Stimulated activated CD4-positive, alpha-beta T cell treated with anti-CD3 and anti-CD28 coated beads, TNF-alpha, amount 100 ng/mL, for 24 hours (primary cell): ENCODE measurements at places on chromosomes 5 and 9.
A peak's percentile ranks its signal among the peaks of the same experiment; 100 is the strongest.

DNA sequence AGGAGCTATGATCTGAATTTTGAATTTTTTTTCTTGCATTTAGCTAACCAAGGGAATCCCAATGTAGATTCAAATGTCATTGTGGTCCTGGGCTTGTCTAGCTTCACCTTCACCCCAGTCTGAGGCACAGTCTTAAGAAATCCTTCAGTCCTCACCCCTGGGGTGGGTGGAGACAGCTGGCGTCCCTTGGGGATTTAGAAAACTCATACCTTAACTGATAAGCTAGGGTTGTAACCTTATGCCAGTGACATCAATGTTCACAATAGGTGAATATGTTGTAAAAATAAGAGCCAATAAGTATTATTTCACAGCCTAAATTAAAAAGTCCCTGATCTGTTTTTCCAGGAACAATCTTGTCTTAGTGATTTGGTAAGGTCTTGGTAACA lies 4.6 kb downstream of the ISOC1 start:
- DNase-seq, result no peak

DNA sequence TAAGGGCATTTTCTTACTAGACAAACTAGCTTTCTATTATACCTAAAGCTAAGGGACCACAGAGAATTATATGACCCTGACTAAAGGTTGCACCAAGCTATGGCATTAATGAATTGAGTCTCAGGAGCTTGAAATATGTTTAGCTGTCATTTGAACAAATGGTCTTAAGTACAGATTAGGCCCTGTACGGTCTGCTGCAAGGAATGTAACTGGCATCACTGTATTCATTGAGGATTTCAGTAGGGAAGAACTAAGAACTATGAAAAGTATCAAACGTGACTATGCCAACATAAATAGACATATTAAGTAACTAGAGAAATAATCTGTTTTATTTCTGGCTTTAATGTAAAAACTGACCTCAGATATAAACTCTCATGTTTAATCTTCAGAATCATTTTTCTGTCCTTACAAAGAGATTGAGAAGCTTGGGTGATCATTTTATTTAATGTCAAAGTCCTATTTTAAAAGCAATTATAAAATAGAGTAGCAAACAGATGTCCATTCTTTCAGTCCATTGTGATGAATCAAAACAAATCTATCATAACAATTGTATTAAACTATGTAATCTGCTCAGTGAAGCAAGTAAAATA lies 845.9 kb downstream of the MAT2B start:
- DNase-seq, result no peak

DNA sequence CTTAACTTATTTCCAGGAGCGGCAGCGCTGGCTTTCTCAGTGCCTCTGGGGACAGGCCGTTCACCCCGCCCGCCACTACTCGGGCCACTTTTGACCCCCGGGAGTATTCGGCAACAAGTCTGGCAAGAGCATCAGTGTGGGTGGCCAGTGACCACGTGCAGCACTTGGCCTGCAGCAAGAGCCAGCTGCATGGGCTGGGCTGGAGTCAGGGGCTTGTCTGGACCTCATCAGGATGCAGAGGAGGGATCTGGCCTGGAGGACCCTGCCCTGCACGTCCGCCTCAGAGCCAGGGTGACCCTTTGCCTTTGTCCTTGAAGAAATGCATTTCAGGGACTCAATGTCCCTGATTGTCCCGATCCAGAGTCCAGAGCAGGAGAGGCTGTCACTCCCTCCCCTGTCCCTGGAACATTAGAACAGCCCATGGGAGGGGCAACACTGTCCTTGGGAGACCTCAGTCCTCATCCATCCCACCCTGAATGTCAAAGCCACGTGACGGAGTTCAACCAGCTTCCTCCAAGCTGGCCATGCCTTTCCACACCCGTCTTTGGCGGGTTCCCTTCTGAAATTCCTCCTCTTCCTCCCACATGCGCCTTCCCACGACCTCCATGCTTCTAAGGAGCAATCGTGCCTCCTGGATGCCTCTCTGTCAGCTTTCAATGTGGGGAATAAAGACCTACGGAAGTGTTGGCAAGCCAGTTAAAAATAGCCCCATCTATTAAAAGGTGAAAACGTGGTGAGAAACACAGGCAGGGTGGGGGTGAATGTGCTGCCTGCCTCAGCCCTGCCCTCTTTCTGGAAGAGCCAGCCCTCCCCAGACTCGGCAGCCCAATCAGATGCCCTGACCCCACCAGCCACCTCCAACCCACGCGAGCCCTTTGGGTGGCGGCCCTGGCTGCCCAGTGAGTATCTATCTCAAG lies 99.0 kb downstream of the OLFM1 start:
- DNase-seq, result no peak

- DNase-seq, result peak; percentile 27
These were observed at the start of gene PCDHGB1 for GRCh38 chr5:141349917-141350619. PCDHGB1 (plus strand) TSS chr5:141350099; CDS start chr5:141350261, 162 bp downstream.

DNA sequence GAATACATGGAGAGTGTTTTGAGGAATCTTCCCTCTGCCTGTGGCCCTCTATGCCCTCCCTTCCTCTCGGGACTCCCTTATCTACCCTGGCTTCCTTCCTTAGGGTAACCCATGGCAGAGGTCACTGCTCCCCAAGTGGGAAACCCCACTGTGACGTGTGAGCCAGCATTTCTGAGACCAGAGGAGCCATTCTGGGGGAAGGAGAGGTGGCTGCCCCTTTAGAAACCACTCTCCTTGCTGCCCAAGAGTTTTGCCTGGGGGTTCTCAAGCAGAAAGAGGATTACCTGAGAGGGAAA lies 23.1 kb downstream of the CCNJL start:
- no peak for DNase-seq

DNA sequence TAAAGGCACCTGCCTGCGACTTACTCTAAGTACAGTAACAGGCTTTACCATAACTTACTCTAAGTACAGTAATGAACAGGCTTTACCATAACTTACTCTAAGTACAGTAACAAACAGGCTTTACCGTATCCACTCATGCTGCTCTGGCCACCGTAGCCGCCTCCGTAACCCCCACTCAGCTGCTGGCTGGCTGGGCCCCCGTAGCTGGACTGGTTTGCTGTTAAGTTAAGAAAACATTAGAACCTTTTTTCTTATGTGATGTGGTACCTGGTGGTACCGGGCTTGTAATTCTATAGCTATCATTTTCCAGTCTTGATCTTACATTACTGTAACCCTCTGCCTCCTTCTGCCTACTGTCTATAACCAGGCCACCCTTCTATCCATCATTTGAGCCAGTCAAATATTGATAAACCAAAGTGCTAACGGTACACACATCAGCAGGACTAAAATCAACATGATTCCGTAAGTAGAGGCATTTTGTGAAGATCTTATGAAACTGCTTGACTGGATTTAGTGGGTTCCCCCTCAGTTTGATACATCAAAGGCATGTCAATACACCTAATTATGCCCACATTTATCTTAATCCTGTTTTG lies 7.4 kb downstream of the HNRNPH1 start:
- no peak for DNase-seq

DNA sequence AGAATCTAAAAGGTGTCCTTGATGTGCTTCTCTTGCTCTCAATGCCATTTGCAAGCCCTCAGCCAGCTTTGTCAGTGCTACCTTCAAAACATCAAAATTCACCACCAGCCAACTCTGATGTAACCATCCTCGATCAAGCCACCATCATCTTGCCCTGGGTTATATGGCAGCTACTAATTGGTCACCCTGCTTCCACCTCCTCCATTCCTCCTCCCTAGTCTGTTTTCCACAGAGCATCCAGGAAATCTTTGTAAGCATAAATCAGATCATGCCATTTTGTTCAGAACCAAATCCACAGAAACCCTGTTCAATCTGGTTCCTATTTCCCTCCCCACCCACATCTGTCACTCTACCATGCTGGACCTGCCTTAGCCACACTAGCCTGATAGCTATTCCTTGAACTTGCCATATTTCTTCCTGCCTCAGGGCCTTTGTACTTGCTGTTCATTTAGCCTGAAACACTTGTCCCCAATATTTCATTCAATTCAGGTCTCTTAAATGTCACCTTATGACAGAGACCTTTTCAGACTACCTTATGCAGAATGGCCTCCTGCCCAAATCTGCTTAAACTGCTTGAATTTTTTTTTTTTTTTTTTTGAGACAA lies 1.9 kb upstream of the B4GALT1 start:
- no peak for DNase-seq

GRCh38 chr5:126745259-126745992 lies 31.5 kb upstream of the LMNB1 start:
- no peak for DNase-seq
